ENCODE measurements at places on chromosomes 11 and 22. TPM values are rescaled to one million over a fixed set of nuclear protein-coding genes. Genes with fewer than 3 reads are reported as not detected.

DNA sequence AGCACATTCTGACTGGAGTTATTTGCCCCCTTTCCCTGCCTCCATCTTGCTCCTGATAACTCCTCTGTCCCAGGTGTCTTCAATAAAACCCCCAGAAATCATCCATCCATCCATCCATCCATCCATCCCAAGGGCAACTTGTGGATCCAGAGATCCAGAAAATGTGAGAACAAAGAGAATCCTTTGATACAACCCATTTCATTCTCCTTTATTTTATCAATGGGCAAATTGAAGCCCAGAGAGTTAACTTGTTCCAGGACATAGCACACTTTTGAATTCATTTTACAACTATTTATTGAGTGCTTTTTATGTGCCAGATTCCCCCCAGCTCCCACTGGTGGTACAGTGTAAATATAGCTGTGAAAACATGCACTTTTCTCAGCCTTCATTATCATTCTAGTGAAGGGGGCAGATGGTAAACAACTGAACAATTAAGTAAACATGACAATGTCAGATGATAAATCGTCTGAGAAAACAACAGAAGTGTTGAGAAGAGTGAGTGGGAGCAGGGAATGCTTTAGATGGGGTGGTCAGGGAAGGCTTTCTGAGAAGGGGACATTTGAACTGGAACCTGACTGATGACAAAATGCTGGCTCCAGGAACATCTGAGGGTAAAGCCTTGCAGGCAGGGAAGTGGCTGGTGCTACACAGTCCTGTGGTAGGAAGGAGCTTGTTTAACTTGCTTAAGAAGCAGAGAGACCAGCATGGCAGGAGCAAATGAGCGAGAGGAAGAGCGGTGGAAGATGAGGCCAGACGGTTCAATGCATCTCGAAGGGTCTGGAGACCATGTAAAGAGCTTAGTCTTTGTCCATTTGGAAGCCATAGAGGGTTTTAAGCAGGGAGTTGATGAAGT lies 80.0 kb upstream of the TIMP3 start:
- no peak for DNase-seq

GRCh38 chr11:68928136-68928880 lies 24.6 kb downstream of the IGHMBP2 start:
- no peak for DNase-seq

DNA sequence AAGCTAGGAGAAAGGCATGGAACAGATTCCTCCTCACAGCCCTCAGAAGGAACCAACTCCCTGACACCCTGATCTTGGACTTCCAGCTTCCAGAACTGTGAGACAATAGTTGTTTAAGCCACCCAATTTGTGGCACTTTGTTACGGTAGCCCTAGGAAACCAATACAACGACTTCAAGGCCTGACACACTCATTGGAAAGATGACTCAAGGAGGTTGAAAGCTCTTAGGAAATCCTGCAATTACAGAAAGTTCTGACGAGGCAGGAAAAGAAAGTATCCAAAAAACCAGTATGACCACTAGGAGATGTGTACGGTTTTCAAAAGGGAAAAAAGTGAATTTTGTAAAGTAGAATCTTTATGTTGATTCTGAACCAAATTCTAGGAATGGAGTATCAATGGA lies 161.4 kb downstream of the SWAP70 start:
- DNase-seq = no peak

The TSPAN32 gene
- total RNA-seq = 2.1 TPM

DNA sequence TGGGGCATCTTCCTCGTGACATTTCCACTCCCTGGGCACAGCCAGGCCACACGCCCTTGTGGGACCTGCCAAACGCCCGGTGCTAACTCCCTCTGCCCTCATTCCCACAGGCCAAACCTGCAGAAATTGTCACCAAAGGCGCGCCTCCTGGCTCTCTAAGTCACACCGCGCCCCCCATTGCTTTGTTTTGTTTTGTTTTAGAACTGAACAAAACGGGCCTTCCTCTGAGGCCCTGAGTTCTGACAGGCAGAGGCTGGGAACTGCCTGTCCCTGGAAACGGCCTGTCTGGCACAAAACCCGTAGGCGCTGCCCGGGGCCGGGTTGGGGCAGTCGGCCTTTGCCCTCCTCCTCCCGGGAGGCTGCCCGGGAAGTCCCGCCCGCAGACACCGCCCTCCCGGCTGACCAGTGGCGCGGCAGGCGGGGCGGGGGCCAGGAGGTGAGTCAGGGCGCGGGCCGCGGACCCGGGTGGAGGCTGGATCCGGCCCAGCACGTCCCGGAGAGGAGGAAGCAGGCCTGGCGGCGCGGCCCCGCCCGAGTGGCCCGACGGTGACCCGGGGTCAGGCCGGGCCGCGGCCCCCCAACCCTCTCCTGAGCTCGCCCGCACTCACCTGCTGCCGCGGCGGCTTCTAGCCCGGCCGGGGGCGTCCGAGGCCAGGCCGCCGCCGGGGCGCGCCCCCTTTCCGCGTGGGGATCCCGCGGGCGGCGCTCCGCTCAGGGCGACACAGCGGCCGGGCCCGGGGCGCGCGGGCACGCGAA lies 465 bp downstream of the SUN2 start:
- DNase-seq = peak; percentile 45

DNA sequence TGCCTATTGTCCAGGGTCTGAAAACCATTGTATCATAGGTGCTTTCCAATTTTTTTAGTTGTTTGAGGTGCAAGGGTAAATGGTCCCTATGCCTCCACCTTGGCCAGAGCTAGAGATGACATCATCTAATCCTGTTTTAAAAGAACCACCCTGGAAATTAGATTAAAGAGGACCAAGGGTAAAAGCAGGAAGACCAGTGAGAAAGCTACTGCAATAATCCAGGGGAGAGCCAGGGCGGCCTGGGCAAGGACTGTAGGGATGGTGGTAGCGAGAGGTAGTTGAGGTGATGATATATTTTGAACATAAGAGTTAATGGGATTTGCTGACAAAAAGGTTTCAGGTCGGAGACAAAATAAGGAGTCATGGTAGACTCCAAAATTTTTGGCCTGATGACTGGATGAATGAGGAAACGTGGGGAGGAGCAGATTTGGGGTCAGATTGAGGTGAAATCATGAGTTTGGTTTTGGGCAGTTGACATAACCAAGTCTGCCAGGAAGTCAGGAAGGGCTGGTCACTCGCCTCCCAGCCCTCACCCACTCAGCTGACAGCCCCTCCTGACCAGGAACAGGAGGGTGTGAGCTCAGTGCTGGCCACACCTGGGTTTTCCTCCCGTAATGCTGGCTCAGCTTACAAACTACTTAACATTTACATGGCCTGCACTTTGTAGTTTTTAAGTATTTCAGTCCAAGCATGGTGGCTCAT lies 23.0 kb downstream of the SCN4B start:
- no peak for DNase-seq

- peak; percentile 85 for DNase-seq
These were observed 4.9 kb downstream of the PLXNB2 start for GRCh38 chr22:50302564-50302963.

DNA sequence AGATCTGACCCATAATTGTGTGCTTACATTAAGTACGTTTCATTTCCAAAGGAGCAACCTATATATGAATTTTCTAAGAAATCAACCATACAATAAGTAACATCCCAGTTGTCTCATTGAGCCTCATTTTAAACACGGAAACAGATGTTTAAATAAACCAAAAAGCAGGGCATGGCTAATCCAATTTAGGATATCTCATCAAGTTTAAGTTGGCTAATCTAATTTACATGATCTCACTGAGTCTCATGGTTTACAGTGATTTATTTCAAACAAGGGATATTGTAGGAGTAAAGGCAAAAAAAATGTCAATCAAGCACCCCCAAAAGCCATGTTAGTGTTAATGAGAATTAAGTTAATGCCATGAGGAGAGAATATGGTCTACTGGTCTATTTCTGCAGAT lies 499.8 kb upstream of the CCDC90B start:
- no peak for DNase-seq

- DNase-seq = peak; percentile 73
These were observed 7.7 kb downstream of the SELENOO start for GRCh38 chr22:50208430-50208938.

DNA sequence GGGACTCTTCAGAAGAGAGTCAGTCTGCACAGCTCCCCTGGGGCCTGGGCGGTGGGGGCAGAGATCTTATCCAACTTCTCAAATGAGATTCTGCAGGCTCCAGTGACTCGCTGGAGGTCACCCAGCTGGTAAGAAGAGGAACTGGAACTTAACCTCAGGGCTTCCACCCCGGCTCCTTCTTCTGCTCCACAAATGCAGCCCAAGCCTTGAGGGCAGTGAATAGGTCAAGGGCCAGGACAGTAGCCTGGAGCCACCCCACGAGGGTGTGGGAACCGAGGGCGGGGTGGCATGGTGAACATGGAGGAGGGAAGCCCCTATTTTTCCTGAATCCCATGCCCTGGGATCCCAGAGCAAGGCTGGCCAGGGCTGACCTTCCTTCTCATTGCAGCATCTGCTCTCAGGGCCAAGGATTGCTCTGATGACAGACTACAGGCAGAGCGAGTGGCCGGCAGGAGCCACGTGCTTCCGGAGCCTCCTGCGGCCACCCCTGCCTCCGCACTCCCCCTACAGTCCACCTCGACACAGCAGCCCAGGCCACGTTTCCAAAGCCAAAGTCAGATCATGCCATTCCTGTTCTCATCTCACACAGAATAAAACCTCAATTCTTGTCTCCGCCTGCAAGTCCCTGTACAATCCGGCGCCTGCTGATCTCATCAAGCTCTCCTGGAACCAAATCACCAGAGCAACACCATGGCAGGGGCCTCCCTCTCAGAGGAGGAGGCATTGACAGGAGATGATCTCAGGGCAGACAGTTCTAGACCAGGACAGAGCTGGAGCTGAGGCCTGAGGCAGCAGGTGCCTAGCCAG lies 21.1 kb upstream of the UPK3A start:
- DNase-seq = peak; percentile 74

The LRRC10B gene
- 0.51 TPM for total RNA-seq

DNA sequence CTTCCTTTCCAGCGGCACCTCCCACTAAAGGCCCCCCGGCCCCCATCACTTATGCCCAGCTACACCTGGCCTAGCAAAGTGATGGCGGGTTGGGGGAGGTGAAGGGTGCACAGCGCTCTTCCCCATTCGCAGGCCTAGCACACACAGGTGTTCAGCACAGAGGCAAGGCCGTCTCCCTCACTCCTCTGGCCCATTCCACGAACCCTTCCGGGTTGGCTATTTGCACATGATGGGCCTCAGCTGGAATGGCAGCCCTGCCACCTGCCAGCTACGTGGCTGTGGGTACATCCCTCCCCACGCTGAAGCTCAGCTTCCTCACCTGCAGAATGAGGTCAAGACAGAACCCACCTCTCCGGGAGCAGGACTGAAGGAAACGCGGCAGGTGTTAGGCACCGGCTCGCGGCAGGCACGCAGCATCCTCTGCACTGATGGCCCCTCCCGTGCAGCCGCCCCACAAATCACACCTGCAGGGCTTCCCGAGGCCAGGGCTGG lies 4.8 kb downstream of the KIAA0930 start:
- DNase-seq = no peak

GRCh38 chr11:81673001-81673400 lies 1060.7 kb downstream of the FAM181B start:
- no peak for DNase-seq

DNA sequence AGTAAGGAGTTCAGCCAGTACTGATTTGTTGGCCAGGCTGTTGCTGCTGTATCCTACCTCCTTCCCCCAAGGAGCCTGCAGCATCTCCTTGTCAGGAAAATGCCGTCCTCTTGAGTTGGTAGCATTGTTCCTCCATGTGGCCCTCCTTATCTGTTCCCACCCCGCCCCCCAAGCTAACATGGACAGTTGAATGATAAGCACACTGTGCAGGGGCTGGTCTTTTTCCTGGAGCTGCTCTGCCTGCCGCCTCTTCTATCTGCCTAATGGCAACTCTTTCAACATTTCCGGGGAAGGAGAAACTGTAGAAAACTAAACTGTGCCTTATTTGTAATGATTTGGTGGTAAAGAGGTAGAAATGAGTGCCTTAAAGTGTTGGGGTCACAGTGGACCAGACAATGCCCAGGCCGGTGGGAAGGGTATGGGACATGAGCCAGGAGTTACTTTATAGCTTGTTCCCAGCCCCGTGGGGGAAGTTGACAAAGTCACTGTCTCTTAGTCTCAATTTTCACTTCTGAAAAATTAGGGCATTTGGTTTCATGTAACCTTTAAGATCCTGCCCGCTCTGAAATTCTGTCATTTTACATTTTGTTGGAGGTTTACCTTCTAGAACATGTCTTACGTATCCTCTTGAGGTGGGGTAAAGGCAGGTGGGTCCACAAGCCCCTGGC lies 4.5 kb downstream of the FAM118A start:
- no peak for DNase-seq

- DNase-seq = no peak
These were observed 6.2 kb downstream of the ADAMTS15 start for GRCh38 chr11:130454491-130455252.

The SLC5A1 gene
- 2.4 TPM for total RNA-seq

DNA sequence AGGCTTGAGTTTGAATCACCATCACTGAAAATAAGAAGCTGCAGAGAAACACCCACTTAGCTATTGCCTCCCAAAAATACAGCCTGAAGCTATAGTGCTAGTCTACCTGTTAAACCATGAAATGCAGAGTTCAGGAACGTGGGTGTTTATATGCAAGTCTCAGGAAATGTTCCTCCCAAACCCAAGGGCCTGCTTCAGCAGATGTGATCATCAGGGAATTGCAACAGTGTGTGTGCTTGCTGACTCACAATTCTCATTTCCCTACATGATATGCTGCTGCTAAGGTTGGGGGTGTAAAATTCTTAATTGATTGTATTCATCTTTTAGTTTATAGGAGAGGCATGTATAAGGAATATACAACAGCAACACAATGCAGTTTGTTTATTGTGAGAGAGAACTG lies 49.6 kb downstream of the NUP98 start:
- DNase-seq = no peak

- no peak for DNase-seq
These were observed 39.3 kb downstream of the SGSM1 start for GRCh38 chr22:24845041-24845898.

DNA sequence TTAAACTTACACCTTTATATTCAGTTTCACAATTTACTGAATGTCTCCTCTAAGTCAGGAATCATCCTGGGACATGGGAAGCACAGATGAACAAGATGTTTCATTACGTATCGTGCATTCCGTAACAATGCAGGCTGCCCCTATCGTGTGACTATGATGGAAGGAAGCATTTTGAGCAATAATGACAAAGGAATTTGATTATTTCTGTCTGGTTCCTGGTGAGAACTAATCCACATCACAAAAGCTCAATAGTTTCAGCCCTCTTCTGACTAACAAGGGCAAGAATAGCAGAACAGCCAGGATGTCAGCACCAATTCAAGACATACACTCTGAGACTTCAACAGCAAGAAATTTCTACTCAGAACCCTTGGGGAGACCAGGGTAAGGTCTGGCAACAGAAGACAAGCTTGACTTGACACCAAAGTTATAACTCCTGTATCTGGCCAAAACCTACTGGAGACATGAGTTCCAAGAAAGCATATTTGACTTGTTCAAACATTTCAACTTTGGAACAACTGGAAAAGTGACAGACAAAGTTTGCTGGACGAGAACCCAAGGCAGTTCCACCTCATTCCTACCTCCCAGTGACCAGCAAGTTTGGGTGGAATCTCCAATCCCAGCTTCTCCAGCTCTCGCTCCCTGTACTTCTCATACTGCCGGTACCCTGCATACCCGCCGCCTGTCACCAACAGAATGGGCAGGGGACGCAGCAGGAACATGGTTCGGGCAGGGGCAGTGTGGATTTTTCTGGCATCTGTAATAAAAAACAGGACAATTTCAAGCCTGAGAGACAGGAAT lies 14.3 kb downstream of the PISD start:
- no peak for DNase-seq

The MGAT3 gene
- 2.9 TPM for total RNA-seq

The TESMIN gene
- 0.10 TPM for total RNA-seq
